ENCODE measurements at places on chromosomes 1 and 21. TPM values are rescaled to one million over a fixed set of nuclear protein-coding genes. Genes with fewer than 3 reads are reported as not detected.

GRCh38 chr1:248793592-248793991 is 32.1 kb downstream of the SH3BP5L start:
- no peak overlapping the region for H3K27ac ChIP-seq
- no peaks in the 10 kb centered on the region for H3K36me3 ChIP-seq
- no peak for DNase-seq
- H3K27me3 ChIP-seq: no peaks in the 10 kb centered on the region
- H3K4me3 ChIP-seq: no peak overlapping the region
- no peaks in the 10 kb centered on the region for H3K4me1 ChIP-seq

GRCh38 chr1:59978511-59978910 is 51.9 kb upstream of the CYP2J2 start:
- H3K4me1 ChIP-seq: no peaks in the 10 kb centered on the region
- peak; percentile 58 for DNase-seq
- H3K36me3 ChIP-seq: no peaks in the 10 kb centered on the region
- H3K27ac ChIP-seq: no peak overlapping the region
- H3K27me3 ChIP-seq: peaks cover 10% of the 10 kb centered on the region

Gene KCNT2
- 7.6 TPM for total RNA-seq

Gene ZNF648
- not detected for total RNA-seq

DNA sequence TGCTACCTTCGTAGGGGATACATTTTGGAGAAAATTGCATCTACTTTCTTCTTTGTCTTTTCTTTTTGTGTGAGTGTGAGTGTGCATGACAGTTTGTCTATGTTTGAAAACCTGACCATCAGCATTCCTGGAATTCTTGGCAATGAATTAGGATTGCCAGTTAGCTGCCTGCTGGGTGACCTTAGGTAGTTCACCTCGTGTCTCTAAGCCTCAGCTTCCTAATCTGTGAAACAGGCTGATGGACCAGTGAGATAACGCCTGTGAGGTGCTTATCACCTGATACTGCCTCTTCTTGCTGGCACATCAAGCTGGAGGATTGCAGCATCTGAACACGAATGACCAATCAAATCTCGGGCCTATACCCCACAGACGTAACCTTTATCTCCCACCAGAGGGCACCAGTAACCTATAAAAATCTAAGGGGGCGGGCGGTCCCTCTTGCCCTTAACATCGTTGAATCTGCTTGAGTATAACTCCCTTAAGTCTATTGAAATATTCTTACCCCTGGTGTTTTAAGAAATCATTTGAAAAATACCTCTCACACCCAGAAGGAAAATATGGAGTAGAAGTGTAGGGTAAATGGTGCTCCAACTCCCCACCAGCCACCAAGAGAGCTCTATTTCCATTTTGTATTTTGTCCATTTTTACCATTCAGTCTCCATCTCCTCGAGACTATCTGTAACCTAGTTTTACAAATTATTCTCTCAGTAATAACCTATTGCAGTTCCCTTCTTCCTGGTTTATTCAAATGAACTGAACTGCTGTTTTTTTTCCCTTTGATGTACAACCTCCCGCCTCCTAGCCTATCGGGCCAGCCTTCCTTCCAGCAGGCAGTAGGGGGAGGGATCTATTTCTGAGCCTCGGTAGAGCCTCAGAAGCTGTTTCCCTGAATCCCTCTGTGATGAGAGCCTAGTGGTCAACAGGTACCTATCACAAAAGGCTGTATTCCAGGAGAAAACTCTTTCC is 49.7 kb downstream of the MDM4 start:
- peak; percentile 84 for DNase-seq
- H3K4me3 ChIP-seq: no peak overlapping the region
- peaks cover 41% of the 10 kb centered on the region for H3K36me3 ChIP-seq
- no peaks in the 10 kb centered on the region for H3K27me3 ChIP-seq
- H3K27ac ChIP-seq: no peak overlapping the region

Gene SLAMF1
- total RNA-seq: not detected

DNA sequence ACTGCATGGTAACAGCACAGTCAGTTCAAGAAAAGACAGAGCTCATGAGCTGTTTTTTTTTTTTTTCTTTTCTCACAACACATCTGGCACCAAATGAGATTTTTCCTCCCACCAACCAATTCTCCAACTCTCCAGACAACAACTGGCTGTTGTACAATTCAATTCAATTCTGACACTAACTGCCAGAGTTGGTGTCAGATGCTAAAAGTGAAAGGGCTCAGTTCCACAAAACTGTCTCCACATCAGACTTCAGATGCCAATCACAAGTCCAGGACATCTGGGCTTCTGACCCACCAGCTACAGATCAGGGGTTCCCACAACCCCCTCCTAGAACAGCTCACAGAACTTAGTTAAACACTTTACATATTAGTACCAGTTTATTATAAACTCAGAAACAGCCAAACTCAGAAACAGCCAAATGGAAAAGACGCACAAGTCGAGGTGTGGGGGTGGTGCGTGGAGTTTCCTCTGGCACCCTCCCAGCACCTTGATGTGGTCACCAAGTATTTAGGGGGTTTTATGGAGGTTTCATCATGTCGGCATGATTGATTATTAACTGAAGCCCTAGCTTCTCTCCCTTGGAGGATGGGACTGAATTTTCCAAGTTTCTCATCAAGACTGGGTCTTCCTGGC is 39.2 kb upstream of the LRRC8D start:
- H3K27ac ChIP-seq: no peak overlapping the region
- no peaks in the 10 kb centered on the region for H3K36me3 ChIP-seq
- H3K4me1 ChIP-seq: no peaks in the 10 kb centered on the region
- no peak for DNase-seq
- peaks cover 2% of the 10 kb centered on the region for H3K27me3 ChIP-seq

GRCh38 chr1:156420205-156421061 is 51.4 kb downstream of the RHBG start:
- H3K27ac ChIP-seq: no peak overlapping the region
- H3K4me3 ChIP-seq: peak overlapping the region; percentile 54
- H3K4me1 ChIP-seq: peaks cover 26% of the 10 kb centered on the region
- DNase-seq: peak; percentile 30
- peaks cover 83% of the 10 kb centered on the region for H3K27me3 ChIP-seq
- no peaks in the 10 kb centered on the region for H3K36me3 ChIP-seq

Gene RNU1-2
- 9,966 TPM for total RNA-seq

- H3K36me3 ChIP-seq: no peaks in the 10 kb centered on the region
- peaks cover 7% of the 10 kb centered on the region for H3K27me3 ChIP-seq
- no peak overlapping the region for H3K4me3 ChIP-seq
- DNase-seq: no peak
Observed at GRCh38 chr1:44072204-44072603, 40.9 kb upstream of the SLC6A9 start.

DNA sequence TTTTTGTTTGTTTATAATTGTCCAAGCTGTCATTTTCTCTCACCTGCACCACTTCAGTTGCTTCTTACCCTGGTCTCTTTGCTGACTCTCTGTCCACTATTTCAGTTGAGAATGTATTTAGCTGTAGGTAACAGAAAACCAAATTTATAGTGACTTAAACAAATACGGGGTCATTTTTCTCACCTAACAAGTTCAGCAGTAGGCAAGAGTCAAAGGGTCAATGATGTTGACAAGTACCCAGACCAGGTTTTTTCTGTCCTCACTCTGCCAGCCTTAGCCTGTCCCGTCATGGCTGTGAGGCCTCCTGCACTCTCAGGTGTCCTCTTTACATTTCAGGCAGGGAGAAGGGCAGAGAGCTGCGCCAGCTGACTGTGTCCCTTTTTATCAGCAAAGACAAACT is 11.8 kb downstream of the RIIAD1 start:
- no peak overlapping the region for H3K4me3 ChIP-seq
- H3K27ac ChIP-seq: no peak overlapping the region
- H3K36me3 ChIP-seq: no peaks in the 10 kb centered on the region
- no peaks in the 10 kb centered on the region for H3K27me3 ChIP-seq
- DNase-seq: no peak

Gene AK5
- 1.3 TPM for total RNA-seq

Gene CLIC6
- total RNA-seq: 3.8 TPM

GRCh38 chr1:112251766-112252506 is 144.1 kb upstream of the CTTNBP2NL start:
- H3K27me3 ChIP-seq: no peaks in the 10 kb centered on the region
- no peak overlapping the region for H3K27ac ChIP-seq
- H3K4me3 ChIP-seq: no peak overlapping the region
- H3K4me1 ChIP-seq: no peaks in the 10 kb centered on the region

GRCh38 chr21:44333509-44334328 is 5.5 kb downstream of the CFAP410 start:
- H3K27ac ChIP-seq: no peak overlapping the region
- H3K4me3 ChIP-seq: no peak overlapping the region
- peaks cover 6% of the 10 kb centered on the region for H3K4me1 ChIP-seq
- no peak for DNase-seq
- H3K27me3 ChIP-seq: no peaks in the 10 kb centered on the region

Gene PROK1
- not detected for total RNA-seq

Gene KLF18
- not detected for total RNA-seq

- peak; percentile 13 for DNase-seq
- H3K27ac ChIP-seq: no peak overlapping the region
- no peaks in the 10 kb centered on the region for H3K27me3 ChIP-seq
- no peaks in the 10 kb centered on the region for H3K4me1 ChIP-seq
Observed at GRCh38 chr1:96388421-96389310, 332.9 kb upstream of the PTBP2 start.

GRCh38 chr1:29810121-29811120 is 574.1 kb downstream of the PTPRU start:
- no peaks in the 10 kb centered on the region for H3K36me3 ChIP-seq
- no peak for DNase-seq
- no peaks in the 10 kb centered on the region for H3K4me1 ChIP-seq
- peaks cover 32% of the 10 kb centered on the region for H3K27me3 ChIP-seq
- H3K4me3 ChIP-seq: no peak overlapping the region

All from stomach (tissue), 19 donors.